Spleen (tissue), 13 donors: ENCODE measurements at places on chromosomes 3 and 15.

GRCh38 chr3:175805825-175806224 is 946.7 kb downstream of the NAALADL2 start:
- no peak for DNase-seq

GRCh38 chr3:59517388-59517787 is 467.6 kb upstream of the CFAP20DC start:
- DNase-seq, result no peak

DNA sequence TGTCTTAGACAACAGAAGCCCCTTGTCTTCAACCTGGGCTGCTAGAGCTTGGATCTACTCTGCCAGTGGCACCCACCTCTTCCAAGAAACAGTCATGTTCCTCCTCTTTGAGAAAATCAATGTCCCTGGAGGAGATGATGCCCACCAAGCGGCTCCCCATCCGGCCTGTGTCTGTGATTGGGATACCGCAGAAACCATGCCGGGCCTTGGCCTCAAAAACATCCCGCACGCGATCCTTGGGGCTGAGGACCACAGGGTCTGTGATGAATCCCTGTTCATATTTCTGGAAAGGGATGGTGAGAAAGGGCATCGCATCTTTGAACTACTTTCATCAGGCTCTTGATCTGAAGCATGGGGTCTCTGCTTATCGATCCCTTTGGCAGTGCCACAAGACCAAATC is 1.6 kb downstream of the IMPDH2 start:
- no peak for DNase-seq

DNA sequence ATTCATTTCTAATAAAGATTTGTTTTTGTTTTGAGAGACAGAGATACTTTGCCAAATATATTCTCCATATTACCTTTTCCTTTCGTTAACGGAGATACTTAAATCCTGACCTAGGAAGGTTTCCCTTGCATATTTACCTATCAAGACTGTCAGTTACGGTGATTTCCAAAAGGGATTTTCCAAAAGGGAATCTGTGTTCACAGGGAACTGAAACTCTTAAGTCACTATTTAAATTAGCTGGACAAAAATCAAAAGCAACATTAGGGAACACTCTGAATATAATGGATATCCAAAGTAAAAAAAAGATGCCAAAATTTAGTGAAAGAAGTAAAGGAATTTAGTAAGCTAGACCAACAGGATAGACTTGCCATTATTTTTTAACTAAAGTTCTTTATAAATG is 576 bp downstream of the LRRFIP2 start:
- no peak for DNase-seq

DNA sequence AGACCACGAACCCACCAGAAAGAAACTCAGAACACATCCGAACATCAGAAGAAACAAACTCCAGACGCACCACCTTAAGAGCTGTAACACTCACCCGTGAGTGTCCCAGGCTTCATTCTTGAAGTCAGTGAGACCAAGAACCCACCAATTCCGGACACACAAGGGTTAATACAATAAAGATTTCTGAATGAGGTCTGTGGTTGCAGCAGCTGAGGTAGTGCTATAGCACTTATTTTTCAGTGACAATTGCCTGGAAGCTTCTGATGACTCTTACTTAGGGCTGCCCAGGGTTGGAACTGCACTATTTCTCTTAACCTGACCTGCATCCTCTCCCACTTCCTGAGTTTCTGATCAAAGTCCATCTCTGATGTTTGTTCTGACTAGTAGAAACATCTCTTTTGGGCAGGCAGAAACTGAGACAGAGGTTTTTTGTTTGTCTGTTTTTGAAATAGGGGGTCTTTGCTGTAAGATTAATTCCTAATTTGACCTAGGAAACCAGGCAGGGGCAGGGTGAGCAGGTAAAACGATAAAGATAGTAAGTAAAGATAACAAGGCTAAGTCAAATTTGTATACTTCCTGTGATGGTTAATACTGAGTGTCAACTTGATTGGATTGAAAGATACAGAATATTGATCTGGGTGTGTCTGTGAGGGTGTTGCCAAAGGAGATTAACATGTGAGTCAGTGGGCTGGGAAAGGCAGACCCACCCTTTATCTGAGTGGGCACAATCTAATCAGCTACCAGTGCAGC is 169.1 kb downstream of the GAP43 start:
- DNase-seq, result no peak

- DNase-seq, result no peak
Observed at GRCh38 chr15:101052031-101052620, 133.0 kb downstream of the LRRK1 start.

- DNase-seq, result peak; percentile 95
Observed at GRCh38 chr3:146469150-146470017, at the start of gene PLSCR2. TSS of gene PLSCR2 (minus strand) at chr3:146469561. CDS start at chr3:146459904, 9,657 bp downstream.

DNA sequence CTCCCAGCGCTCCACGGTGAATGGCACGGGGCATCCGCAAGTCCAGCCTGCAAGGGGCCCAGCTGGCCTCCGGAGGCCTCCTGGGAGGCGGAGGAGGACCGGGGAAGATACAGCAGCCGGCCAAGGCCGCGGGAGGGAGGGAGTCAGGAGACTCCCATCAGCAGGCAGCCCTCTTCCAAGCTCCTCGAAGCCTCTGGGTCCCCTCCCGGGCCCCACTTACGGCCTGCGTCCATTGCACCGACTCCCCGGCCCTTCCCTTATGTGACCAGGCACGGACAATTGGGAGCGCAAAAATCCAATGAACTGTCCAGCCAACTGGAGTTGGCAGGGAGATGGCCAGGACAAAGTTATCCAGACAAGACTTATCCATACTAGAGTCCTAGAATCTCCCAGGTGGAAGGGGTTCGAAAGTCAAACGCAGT is 668 bp downstream of the MFGE8 start:
- no peak for DNase-seq

GRCh38 chr15:80440024-80440423 is 35.8 kb downstream of the ARNT2 start:
- DNase-seq, result no peak

DNA sequence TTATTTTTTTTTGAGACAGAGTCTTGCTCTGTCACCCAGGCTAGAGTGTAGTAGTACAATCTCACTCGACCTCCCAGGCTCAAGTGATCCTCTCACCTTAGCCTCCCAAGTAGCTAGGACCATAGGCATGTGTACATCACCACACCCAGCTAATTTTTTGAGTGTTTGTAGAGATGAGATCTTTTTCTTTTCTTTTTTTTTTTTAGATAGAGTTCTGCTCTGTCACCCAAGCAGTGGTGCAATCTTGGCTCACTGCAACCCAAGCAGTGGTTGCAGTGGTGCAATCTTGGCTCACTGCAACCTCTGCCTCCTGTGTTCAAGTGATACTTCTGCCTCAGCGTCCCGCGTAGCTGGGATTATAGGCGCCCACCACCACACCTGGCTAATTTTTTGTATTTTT is 5.2 kb downstream of the CEP97 start:
- DNase-seq, result no peak

GRCh38 chr3:122577409-122578031 is at the start of gene PARP15:
TSS of gene PARP15 (plus strand) at chr3:122577650. CDS start at chr3:122577668, 18 bp downstream.
- peak; percentile 87 for DNase-seq

GRCh38 chr15:70875001-70875782 is 17.0 kb downstream of the THAP10 start:
- no peak for DNase-seq

DNA sequence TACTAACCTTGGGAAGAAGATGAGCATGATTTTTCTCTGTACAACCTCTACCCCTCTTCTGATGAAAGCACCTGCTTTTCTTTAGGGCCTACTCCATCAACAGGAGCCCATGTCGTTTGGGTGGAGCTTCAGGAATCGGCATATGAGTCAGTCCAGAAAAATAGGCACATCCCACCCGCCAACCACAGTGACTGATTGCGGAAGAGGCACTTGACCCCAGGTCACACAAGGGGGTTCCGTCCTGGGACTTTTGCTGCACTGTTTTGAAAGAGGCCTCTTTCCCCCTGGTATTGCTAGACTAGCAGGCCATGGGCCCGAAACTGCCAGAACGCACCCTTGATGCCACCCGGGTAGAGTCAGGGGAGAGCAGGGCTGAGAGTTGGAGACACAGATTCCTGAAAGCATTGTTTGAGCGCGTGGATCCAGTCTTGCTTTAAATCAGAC is 19.3 kb upstream of the NRROS start:
- DNase-seq, result peak; percentile 80

DNA sequence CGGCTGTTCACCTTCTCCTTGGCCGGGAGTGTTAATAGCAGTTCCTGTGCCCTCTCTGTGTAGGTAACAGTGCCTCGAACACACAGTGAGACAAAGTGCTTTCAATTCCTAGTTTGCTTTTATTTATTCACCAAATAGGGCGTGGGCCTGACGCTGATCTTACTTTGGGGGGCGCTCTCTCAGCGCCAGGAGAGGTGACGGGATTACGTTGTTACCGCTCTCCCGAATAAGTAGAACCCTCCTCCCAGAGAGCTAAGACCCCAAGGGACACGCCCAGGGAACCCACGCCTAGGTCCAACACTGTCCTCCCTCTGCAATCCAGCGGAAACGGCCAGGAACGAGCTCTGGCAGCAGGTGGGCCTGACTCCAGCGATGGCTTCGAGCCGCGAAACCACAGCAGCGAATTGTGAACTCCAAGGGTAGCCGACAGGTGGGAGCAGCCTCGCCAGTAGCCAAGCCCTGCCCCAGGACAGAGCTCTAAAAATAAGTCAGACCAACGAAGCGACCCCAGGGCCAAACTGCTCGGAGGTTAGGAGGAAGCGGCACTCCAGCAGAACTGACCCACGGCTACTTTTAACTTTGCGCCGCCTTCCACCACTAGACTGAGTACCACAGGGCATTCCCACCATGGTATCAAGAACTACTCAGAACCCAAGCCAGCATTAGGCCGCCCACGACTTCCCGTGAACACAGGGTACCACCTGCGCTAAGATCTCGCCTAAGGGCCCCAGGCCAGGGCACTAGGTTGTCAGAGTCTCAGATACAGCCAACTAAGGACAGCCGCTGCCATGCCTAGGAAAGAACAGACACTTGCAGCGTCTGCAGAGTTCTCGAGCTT is 1.6 kb upstream of the SIN3A start:
- peak; percentile 90 for DNase-seq

DNA sequence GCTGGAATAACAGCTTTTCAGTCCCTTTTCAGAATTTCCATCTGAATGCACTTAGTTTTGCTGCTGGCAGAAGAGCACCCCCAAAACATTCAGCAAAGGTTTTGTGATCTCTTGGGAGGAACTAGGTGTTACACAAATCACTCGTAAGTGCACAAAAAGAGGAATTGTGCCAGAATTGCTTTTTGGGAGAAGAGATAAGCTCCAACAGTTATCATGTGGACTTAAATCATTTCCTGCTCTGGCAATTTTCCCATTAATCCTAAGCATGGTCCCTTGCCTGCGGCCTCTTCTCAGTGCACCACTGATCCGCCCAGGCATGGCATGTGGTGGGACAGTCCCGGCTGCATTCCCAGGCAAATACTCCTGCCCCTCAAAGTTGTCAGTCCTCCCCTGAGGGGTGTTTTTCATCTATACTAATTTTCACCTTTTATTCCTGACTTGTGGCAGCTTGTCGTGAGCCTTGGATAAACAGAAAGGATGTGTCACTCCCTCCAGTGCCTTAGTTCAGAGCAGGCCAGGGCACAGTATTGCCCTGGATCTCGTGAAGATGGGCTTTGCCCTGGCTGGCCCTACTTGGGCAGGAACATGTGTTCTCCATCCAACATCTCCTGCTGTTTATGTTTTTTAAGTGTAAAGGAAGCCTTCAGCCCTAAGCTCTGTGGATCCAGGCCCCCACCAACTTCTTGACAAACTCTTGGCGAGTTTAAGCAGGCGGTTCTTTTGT is 44.6 kb upstream of the VILL start:
- DNase-seq, result no peak

GRCh38 chr3:62970648-62971047 is 95.4 kb upstream of the CADPS start:
- DNase-seq, result no peak

DNA sequence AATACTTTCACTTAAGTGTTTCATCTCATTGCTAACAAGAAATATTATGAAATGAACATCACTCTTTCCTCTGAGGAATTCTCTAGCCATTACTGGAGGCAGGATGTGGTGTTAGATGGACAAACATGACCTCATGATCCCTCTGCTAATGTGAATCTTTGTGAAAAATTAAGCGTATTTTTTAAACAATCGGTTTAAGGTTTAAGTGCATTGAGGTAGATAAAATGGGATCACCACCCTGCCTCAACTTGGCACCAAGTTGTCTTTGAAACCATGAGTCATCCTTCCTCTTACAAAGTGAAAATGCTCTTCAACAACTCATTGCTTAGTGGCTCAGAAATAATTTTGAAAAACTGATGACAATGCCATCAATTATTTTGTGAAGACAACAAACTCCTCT is 76.0 kb upstream of the DCBLD2 start:
- no peak for DNase-seq

GRCh38 chr15:41921167-41921566 is 27.3 kb upstream of the SPTBN5 start:
- no peak for DNase-seq
